Sigmoid colon (tissue), 7 donors: ENCODE measurements at places on chromosomes 4 and X.

GRCh38 chr4:40626183-40626990, 3.3 kb downstream of the RBM47 start:
- DNase-seq = no peak
- no peaks in the 10 kb centered on the region for H3K36me3 ChIP-seq
- no peak overlapping the region for H3K4me3 ChIP-seq
- no peaks in the 10 kb centered on the region for H3K27me3 ChIP-seq
- H3K4me1 ChIP-seq = peaks cover 15% of the 10 kb centered on the region

- H3K36me3 ChIP-seq = no peaks in the 10 kb centered on the region
- no peak for DNase-seq
- H3K27ac ChIP-seq = no peak overlapping the region
- H3K4me3 ChIP-seq = no peak overlapping the region
Measured at GRCh38 chrX:73556159-73556558, 6.8 kb upstream of the CHIC1 start.

DNA sequence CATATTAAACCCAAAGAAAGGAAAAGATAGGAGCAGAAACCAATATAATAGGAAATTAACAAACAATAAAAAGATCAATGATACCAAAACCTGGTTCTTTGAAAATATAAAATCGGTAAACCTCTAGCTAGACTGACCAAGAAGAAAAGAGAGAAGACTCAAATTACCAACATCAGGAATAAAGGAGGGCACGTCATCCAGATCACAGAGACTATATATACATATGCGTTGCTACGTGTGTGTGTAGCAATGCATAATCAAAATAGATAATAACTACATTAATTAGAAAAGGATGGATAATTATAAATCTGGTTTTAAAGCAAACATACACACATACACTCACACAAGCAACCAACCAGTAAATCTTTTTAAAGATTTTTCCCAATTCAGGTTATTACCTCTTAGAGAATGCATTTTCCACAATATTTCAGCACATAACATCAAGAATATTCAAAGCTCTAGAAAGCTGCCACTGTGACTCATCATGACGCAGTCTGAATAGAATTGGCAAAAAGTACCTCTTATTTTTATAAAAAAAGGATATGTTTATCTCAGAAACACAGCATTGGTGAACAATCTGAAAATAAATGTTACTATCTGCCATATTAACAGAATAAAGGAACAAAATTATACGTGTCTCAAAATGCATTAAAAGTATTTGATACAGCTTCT, 41.4 kb upstream of the USP9X start:
- no peak overlapping the region for H3K4me3 ChIP-seq
- H3K27me3 ChIP-seq = no peaks in the 10 kb centered on the region
- DNase-seq = no peak

DNA sequence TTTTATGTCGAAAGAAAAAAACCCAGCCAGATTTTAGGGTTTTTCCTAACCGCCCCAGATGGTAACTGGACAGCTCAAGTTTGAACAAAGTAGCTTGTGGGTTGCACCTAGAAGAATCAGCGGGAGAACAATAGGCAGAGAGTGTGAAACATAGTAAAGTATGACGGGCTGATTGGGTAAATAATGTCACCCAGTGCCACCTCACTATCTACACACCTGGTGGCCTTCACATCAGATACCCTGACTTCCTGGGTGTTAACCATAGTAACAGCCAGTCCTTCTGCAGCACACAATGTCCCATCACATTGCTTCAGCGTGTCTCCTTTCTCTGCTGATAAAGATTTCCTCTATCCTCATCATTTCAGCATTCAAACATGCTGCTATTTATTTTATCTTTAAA, 159.1 kb upstream of the HS3ST1 start:
- no peak overlapping the region for H3K4me3 ChIP-seq
- DNase-seq = no peak
- H3K27ac ChIP-seq = no peak overlapping the region
- no peaks in the 10 kb centered on the region for H3K4me1 ChIP-seq

DNA sequence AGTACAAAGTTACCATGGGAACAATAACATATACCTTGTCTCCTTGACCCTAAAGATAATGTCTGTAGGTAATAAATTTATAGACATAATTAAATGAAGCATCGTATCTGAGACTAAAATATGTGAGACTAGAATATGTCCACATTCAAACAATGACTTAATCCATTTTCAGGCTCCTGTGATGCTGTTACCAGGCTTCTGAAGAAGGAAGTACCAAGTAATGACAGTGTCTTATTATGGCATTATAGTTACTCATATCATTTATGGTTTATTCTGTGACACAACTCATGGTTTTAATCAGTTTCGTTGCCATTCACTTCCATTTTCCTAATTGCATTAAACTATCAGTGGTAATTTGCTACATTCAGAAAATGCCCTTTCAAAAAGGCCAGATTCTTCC, 100.6 kb upstream of the GPM6B start:
- H3K4me3 ChIP-seq = no peak overlapping the region
- H3K27ac ChIP-seq = no peak overlapping the region
- DNase-seq = no peak
- no peaks in the 10 kb centered on the region for H3K4me1 ChIP-seq
- H3K27me3 ChIP-seq = no peaks in the 10 kb centered on the region

DNA sequence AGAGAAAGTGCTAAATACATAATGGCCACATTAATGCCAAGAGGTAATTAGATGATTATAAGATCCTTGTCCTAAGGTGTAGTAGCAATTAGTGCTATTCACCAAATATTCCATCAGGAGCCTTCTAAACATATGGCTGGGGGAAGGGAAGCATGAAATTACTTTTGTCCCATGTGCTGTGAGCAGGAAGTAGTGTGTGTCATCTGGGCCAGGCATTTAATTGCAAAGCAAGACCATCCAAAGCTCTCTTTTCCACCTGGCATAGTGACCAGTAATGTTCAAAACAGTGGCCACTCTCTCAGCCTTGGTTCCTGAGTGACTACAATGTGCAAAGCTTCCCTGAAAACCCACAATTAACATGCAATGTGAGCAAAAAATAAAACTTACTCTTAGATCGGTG, 144.2 kb upstream of the FAM241A start:
- no peaks in the 10 kb centered on the region for H3K27me3 ChIP-seq
- no peak overlapping the region for H3K27ac ChIP-seq
- no peak for DNase-seq
- H3K4me3 ChIP-seq = no peak overlapping the region
- no peaks in the 10 kb centered on the region for H3K4me1 ChIP-seq
- H3K36me3 ChIP-seq = no peaks in the 10 kb centered on the region

DNA sequence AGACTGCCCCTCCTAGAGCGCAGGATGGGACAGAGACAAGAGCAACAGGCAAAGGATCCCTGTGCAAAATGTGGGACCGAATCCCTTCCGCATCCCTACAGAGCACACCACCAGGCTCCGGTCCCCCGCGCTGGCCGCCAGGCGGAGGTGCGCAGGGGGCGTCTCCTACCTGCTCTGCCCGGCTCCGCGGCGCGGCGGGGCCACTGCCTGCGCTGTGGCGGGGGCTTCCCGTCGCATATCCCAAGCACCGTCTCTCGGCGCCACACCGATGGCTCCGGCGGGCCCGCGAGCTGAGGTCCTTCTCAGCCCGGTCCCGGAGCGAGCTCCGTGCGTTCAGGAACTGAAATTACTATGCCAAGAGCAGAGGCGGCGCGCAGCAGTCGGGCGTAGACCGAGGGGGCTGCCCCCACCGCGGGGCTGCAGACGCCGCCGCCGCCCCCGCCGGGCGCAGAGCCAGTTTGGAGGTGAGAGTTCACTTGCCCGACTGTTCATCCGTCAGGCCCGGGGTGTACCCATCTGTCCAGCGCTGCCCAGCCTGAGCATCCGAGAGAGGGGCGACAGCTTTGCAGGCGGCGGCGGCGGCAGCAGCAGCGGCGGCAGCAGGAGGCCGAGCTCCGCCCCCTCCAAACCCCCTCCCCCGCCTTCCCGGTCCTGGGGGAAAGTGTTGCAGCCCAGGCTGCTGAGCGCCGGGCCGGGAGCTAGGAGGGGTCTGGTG, at the start of gene GPRIN3:
GPRIN3 (minus strand) TSS at position 355 of the 715 bp plus-strand sequence. CDS start 57,690 bp downstream, outside the sequence.
- H3K36me3 ChIP-seq = no peaks in the 10 kb centered on the region
- H3K4me1 ChIP-seq = peaks cover 13% of the 10 kb centered on the region
- H3K27me3 ChIP-seq = no peaks in the 10 kb centered on the region
- peak within 1 kb of the TSS; percentile 64 for H3K4me3 ChIP-seq
- peak within 1 kb of the TSS; percentile 64 for H3K27ac ChIP-seq
- DNase-seq = peak; percentile 72

GRCh38 chr4:171622729-171623128, 190.5 kb upstream of the GALNTL6 start:
- no peaks in the 10 kb centered on the region for H3K4me1 ChIP-seq
- no peak overlapping the region for H3K27ac ChIP-seq
- DNase-seq = no peak
- H3K4me3 ChIP-seq = no peak overlapping the region
- H3K36me3 ChIP-seq = no peaks in the 10 kb centered on the region
- no peaks in the 10 kb centered on the region for H3K27me3 ChIP-seq

DNA sequence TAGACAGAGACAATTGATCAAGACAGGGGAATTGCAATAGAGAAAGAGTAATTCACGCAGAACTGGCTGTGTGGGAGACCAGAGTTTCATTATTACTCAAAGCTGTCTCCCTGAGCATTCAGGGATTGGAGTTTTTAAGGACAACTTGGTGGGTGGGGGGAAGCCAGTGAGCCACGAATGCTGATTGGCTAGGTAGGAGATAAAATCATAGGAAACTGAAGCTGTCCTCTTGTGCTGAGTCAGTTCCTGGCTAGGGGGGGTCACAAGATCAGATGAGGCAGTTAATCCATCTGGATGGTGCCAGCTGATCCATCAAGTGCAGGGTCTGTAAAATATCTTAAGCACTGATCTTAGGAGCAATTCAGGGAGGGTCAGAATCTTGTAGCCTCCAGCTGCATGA, 358.6 kb downstream of the GPM6A start:
- H3K27me3 ChIP-seq = no peaks in the 10 kb centered on the region
- H3K36me3 ChIP-seq = no peaks in the 10 kb centered on the region
- no peaks in the 10 kb centered on the region for H3K4me1 ChIP-seq

- H3K4me3 ChIP-seq = no peak overlapping the region
- no peaks in the 10 kb centered on the region for H3K4me1 ChIP-seq
- H3K36me3 ChIP-seq = no peaks in the 10 kb centered on the region
Measured at GRCh38 chr4:147605499-147605898, 11.7 kb upstream of the TMEM184C start.

- H3K4me3 ChIP-seq = no peak overlapping the region
- DNase-seq = no peak
- no peaks in the 10 kb centered on the region for H3K4me1 ChIP-seq
- H3K27me3 ChIP-seq = no peaks in the 10 kb centered on the region
- H3K36me3 ChIP-seq = no peaks in the 10 kb centered on the region
- H3K27ac ChIP-seq = no peak overlapping the region
Measured at GRCh38 chrX:123331859-123332258, 147.8 kb downstream of the GRIA3 start.

GRCh38 chr4:8768357-8768999, 103.2 kb downstream of the HMX1 start:
- DNase-seq = peak; percentile 41
- H3K27ac ChIP-seq = no peak overlapping the region
- H3K27me3 ChIP-seq = no peaks in the 10 kb centered on the region
- H3K36me3 ChIP-seq = no peaks in the 10 kb centered on the region
- H3K4me3 ChIP-seq = no peak overlapping the region

DNA sequence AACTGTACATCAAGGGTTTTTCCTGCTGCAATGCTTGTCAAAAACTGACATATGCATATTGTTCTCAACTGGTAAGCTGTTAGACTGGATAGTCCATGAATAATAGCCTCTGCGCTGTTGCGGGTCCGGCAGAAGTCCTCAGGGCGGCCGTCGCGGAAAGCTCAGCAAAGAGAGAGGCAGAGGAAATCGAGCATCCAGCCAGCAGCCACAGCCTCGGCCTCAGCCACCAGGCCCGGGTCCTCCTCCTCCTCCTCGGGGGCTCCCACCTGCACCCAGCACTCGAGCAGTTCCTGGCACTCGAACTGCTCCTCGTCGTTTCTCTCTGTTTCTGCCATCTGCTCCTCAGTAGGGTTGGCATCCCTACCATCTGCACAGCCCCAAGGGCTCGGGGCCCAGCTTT, 53.7 kb downstream of the UPRT start:
- H3K4me1 ChIP-seq = no peaks in the 10 kb centered on the region
- H3K36me3 ChIP-seq = peaks cover 20% of the 10 kb centered on the region
- no peak overlapping the region for H3K27ac ChIP-seq

GRCh38 chr4:143341186-143341755, 4.6 kb downstream of the GAB1 start:
- DNase-seq = no peak
- H3K27me3 ChIP-seq = no peaks in the 10 kb centered on the region
- H3K4me1 ChIP-seq = peaks cover 73% of the 10 kb centered on the region
- H3K27ac ChIP-seq = peak overlapping the region; percentile 94

DNA sequence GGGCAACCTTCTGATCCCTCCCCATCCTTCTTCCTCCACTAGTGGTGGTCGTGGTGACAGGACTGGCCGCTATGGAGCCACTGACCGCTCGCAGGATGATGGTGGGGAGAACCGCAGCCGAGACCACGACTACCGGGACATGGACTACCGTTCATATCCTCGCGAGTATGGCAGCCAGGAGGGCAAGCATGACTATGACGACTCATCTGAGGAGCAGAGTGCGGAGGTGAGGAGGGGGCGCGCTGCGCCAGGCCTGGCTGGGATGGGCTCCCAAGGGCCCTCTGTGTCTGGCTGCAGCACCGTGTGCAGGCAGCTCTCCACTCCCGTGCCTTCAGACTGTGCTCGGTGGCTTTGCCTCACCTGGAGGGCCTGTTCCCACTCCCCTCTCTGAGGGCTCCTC, 24.3 kb downstream of the RBM10 start:
- H3K36me3 ChIP-seq = peaks cover 20% of the 10 kb centered on the region
- H3K27me3 ChIP-seq = no peaks in the 10 kb centered on the region
- no peak overlapping the region for H3K27ac ChIP-seq
- no peak for DNase-seq
- no peak overlapping the region for H3K4me3 ChIP-seq

DNA sequence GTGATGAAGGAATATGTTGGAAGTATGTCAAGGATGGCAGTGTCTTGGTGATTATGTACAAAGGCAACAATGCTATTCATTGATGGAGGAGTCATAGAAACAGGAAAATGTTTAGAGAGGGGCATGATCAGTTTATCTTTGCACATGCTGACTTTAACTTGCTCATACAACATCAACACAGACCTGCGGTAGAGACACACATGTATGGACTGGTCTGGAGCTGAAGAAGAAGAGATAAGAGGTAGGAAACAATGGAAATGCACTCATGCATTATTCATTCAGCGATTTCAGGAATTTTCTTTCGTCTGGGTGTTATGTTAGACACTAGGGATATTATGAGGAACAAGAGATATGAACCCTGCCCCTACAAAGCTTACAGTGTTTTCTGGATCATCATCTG, 1252.3 kb upstream of the TENM3 start:
- H3K36me3 ChIP-seq = no peaks in the 10 kb centered on the region
- H3K27me3 ChIP-seq = no peaks in the 10 kb centered on the region
- no peaks in the 10 kb centered on the region for H3K4me1 ChIP-seq
- no peak for DNase-seq
- no peak overlapping the region for H3K27ac ChIP-seq
